Stimulated activated CD8-positive, alpha-beta memory T cell treated with anti-CD3 and anti-CD28 coated beads, Interleukin-2, amount 100 ng/mL, for 1 hour (primary cell): ENCODE measurements at places on chromosomes 7 and 10.

- DNase-seq: no peak
Measured at GRCh38 chr10:22326145-22326702, 5.3 kb downstream of the BMI1 start.

DNA sequence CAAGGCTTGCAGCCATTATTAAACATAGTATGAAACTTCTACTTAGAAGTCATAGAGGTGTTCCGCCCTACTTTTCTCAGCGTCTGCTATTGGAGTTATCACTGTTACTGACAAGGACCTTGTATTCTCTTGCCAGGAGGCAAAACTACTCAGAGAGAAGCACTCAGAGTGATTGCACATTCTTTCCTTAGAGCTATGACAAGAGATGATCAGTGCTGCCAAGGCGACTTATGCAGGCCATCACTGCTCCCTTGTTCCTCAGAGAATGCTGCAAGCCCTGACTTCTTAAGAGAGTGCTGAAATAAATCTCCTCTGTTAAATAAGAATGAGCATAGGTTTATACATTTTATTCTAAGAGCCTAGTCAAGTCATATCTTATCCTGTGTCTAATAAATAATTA lies 534.6 kb upstream of the PHF14 start:
- DNase-seq: no peak

GRCh38 chr7:35848725-35849124 lies 47.9 kb downstream of the SEPTIN7 start:
- no peak for DNase-seq

DNA sequence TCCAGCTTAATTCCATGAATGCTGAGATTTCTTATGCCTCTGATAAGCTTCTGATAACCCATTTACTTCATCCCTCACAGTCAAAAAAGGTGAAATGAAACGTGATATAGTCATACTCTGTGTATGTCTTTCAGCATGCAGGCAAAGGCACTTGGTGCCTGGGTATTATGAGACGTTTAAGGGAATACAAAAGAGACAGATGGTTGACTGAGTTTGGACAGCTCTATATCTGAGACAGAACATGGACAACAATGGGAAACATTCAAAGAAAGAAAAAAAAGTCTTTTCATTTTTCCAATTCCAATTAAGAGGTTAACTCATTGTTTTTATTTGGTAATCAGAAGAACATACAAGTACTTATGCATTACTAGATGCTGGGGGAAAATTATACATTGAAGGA lies 96.2 kb downstream of the PPP1R17 start:
- DNase-seq: no peak

GRCh38 chr7:30240106-30240800 lies 44.1 kb upstream of the ZNRF2 start:
- no peak for DNase-seq

DNA sequence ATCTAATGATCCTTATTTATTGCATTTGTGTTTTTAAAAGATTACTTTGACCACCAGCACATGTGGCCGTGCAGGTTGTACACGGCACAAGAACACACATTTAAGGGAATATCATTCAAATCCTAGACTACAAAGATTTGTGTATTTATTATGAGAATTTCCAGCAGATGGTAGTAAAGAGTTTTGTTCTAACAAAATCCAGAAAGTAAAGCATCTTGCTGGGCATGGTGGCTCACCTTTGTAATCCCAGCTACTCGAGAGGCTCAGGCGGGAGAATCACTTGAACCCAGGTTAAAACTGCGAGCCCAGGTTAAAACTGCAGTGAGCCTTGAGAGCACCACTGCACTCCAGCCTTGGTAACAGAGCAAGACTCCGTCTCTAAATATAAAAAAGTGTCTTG lies 31.5 kb downstream of the MACROH2A2 start:
- no peak for DNase-seq

GRCh38 chr10:119087271-119087882 lies 6.8 kb upstream of the EIF3A start:
- DNase-seq: no peak

- DNase-seq: no peak
Measured at GRCh38 chr10:104013489-104013888, 46.5 kb downstream of the SLK start.
